ENCODE measurements at places on chromosomes 3 and 15.

DNA sequence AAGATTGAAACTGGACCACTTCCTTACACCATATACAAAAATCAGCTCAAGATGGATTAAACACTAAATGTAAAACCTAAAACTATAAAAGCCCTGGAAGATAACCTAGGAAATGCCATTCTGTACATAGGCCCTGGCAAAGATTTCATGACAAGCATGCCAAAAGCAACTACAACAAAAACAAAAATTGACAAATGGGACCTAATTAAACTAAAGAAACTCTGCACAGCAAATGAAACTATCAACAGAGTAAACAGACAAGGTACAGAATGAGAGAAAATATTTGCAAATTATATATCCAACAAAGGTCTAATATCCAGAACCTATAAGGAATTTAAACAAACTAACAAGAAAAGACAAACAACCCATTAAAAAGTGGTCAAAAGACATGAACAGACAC is 173.1 kb upstream of the CCDC54 start:
- no peak for DNase-seq

- DNase-seq = no peak
Observed at GRCh38 chr3:106850437-106850836, 526.8 kb upstream of the CCDC54 start.

- DNase-seq = no peak
Observed at GRCh38 chr3:145411605-145412004, 749.4 kb downstream of the PLOD2 start.

- no peak for DNase-seq
Observed at GRCh38 chr3:97949743-97950142, 22.5 kb downstream of the RIOX2 start.

DNA sequence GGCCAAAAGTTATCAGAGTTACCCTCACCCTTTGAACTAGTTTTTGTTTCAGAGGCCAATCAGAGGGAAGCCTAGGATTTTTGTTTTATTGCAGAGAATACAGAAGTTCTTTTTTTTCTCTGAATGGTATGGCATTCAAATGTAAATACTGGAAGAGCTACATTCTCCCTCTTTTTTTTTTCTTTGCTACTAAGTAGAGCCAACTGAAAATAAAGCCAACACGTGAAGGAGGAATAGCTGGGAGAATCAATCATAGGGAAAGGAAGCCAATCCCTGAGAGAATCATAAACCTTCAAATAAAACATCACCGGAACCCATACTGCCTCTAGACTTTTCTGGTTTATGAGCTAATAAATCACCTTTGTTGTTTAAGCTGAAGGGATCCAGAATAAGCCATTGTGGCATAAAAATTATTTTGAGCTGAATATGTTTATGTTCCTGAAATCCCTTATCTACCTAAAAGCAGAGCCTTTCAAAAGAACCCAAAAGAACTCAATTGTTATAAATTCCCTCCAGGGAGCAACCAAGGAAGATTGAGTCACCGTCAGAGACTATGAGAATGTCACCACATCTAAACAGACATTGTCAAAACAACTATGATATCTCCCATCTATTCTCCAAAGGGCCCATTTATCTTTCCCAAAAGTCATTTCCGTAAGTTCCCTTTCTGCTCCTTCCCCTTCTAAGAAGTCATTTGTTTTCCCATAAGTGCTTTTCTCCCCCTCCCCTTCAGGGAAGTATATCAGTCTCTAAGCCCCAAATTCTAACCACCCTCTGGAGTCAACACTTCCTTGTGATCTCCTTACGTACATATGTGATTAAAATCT is 3.8 kb upstream of the ZNF280D start:
- no peak for DNase-seq

GRCh38 chr3:107727102-107727501 is 204.3 kb downstream of the BBX start:
- no peak for DNase-seq

GRCh38 chr3:158492685-158493084 is 78.3 kb upstream of the MLF1 start:
- DNase-seq = no peak

DNA sequence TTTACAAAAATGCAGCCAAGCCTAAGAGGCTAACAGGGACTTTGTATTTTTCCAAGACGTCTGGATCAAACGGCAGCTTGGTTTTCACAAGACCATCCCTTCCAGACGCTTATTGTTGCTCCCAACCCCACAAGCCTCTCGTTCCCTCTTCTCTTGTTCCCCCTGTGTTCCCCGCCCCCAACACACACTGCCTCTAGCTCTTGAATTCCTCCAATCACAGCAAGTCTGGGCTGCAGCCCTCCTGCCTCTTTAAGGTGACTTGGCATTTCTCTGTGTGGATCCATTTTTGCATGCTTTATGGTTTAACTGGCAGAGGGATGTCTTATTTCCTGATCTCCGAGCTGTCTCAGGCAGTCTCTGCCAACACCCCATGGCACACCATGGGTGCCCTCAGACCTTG is 182.2 kb downstream of the ABHD5 start:
- DNase-seq = no peak

GRCh38 chr3:184320104-184320445 is 5.7 kb downstream of the EIF4G1 start:
- DNase-seq = peak; percentile 33

- no peak for DNase-seq
Observed at GRCh38 chr15:45589256-45589655, 2.1 kb downstream of the BLOC1S6 start.

DNA sequence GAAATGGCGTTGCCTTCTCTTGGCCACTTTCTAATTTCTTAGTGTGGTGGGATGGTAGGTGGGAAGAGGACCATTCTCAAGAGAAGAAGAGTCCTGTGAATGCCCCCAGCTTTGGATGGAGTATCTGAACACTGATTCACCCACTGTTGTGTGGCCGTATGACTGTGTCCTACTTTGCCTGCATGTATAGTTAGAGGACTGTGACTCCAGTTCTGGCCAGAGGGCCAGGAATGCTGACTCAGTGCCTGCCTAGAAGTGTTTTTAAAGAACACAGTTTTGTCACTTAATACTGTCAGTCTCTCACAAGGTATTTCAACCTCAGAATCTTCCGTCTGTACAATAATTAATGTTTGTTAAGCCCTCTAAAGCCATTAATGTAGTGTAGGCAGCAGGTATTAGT is 2.1 kb downstream of the SEC61A1 start:
- DNase-seq = no peak

GRCh38 chr3:192514754-192515663 is 212.3 kb downstream of the FGF12 start:
- no peak for DNase-seq

DNA sequence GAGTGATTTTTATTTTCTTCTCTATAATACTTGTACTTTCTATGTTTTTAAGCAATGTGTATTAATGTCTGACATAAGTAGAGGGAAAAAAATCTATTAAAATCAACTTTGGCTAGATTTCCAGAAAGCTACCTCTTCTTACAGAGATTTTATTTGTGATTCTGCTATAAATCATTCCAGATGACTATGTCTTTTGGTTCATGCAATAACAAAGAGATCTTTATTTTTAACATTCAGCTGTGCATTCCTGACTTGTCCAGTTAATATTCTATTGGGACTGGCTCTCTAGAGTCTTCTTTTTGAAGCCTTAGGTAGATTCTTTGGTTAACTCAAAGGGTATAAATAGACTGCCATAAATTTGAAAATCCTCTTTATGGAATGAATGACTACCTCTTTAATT is 74.3 kb upstream of the ARPP21 start:
- DNase-seq = no peak

DNA sequence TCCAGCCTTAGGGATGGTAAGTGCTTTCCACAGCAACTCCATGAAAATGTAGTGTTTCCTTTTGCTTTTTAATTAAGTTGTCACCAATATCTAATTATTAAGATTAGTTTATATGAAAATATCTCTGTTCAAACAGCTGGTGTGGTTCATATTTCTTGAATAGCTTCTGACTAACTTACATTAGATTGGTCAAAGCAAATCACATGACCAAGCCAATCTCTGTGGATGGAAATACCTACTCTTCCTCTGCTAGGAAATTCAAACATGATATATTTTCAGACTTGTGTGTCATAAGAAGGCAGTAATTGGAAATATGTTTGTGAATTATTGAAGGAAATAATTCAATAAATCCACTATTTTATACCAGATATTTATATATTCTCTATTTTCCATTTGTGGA is 54.6 kb upstream of the CADM2 start:
- DNase-seq = no peak

- no peak for DNase-seq
Observed at GRCh38 chr3:115836944-115837343, 213.6 kb downstream of the GAP43 start.

- DNase-seq = no peak
Observed at GRCh38 chr15:70401709-70402108, 304.0 kb upstream of the TLE3 start.

GRCh38 chr3:48927928-48928327 is 9.3 kb downstream of the ARIH2 start:
- no peak for DNase-seq

GRCh38 chr3:115019900-115020299 is 127.2 kb downstream of the ZBTB20 start:
- no peak for DNase-seq

DNA sequence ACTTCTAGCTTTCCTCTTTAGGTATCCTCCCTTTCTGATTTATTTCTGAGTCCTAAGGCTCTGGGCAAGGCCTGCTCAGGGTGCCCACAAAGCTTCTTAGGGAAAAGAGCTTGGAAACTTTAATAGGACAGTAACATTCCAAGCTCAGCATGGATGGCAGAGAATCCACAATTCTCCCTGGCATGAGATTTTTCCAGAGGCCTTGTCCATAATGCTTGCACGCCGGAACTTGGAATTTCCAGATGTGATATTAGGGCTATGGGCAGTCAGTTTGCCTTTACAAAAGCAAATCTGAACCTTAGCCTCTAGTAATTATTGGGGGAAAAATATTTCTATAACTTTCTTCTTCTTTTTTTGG is 139.0 kb upstream of the RBMS3 start:
- no peak for DNase-seq

GRCh38 chr3:169308654-169309250 is 354.8 kb downstream of the MECOM start:
- DNase-seq = no peak

GRCh38 chr15:70532531-70533186 is 230.7 kb downstream of the UACA start:
- DNase-seq = no peak

DNA sequence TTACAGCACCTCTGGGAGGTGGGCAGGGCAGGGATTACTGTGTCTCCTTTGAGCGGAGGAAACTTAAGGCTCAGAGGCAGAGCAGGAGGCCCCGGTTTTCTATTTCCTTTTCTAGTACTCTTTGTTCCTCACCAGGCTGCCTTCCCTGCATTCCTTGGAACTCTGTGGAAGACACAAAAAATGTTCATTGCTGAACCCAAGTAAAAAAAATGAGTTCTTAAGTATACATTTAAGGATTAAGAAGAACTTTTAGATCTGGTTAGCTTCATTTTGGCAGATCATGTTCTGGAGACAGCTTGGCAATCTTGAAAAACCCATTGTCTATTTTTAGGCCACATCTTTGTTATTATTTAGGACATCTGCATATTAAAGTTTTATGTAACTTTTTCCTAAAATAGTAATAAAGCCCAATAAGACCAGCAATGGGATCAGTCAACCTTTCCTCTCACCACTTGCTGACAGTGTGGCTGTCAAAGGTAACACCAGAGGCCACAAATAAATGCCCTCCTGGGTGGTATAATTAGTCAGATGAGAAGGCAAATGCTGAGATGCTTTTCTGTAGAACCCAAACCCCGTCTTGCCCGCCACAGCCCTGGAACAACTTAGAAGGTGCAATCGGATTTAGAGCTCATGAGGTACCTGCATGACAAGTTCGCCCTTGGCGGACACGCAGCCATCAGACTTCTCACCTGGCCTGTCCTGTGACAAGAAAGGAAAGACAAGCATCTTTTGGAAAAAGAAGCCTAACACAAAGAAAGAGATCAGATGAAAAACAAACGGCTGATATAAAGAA is 97.2 kb downstream of the DGKG start:
- no peak for DNase-seq

- no peak for DNase-seq
Observed at GRCh38 chr3:55402886-55403609, 84.1 kb downstream of the WNT5A start.

Measured in activated CD4-positive, alpha-beta T cell treated with anti-CD3 and anti-CD28 coated beads for 1 hour (primary cell).